Amniotic epithelial cell (primary cell): ENCODE measurements at places on chromosomes 7 and 10.

DNA sequence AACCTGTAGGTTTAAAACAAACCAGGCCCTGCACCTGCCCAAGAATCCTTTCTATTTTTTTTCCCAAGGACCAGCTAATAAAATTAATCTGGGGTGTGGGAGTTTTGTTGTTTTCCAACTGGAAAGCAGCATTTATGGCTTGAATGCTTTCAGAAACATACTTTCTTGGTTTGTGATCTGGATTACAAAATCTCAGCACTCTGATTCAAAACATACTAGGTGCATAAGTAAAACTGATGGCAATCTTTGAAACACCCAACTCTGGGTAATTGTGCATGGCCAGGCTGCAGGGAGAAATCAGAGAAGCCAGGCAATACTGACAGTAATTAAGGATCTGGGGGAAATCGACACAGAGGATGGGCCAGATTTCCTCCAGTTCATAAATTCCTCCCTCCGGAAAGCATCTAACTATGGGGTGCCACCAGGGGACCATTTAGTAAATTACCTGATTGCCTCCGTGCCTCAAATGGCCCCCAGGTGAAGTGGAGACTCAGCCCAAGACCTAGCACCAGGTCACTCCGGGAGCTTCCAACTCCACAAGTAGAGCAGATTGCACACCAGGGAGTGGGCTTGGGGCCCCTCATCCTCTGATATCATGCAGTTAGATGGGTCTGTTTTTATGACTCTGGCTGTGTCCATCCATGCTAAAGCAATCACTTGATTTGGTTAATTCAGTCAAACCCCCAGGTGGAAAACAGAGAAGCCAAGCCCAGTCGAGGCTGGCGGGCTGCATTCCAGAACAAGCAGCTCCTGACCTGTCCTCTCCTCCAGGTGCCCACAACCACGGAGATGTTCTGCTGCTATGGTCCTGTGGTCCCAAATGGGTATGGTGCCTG, 15.2 kb upstream of the C10orf53 start:
- DNase-seq, result no peak

DNA sequence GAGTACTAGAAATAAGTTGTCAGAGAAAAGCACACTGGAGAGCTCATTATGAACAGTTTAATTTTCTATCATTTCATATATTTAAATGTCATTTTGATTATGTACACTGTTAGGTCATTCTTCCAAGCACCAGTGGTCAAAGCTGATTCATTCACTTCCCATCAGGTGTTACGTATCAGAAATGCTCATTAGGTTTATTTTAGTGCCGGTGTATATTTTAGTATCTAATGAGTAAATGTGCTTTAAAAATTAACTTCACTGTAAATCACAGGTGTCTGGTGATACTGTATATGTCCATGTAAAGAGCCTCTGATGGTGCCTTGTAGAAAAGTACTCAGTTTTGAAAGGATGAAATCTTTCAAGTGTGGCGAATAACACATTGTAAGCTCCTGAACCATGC, 3.5 kb downstream of the DMTF1 start:
- DNase-seq, result no peak

GRCh38 chr10:130108934-130109604, 1.6 kb downstream of the C10orf143 start:
- DNase-seq, result no peak

- DNase-seq, result no peak
Observed at GRCh38 chr10:126843299-126843934, 61.8 kb upstream of the DOCK1 start.

GRCh38 chr10:14837003-14837756, 657 bp downstream of the CDNF start:
- DNase-seq, result no peak

GRCh38 chr7:93758631-93759030, 131.9 kb downstream of the TFPI2 start:
- no peak for DNase-seq

- no peak for DNase-seq
Observed at GRCh38 chr10:104577163-104577562, 63.9 kb upstream of the SORCS3 start.

GRCh38 chr10:121338206-121338980, 259.9 kb downstream of the FGFR2 start:
- no peak for DNase-seq

DNA sequence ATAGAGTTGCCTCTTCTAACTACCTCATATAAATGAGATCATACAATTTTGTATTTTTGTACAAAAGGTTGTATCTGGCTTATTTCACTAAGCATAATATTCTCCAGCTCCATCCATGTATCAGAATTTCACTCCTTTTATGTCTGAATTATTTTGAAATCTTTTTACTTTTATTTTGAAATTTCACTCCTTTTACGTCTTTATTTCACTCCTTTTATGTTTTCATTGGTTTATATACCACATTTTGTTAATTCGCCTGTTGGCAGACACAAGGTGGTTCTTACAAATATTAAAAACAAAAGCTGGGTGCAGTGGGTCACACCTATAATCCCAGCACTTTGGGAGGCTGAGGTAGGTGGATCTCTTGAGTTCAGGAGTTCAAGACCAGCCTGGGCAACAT, 5.8 kb downstream of the EZH2 start:
- DNase-seq, result no peak

DNA sequence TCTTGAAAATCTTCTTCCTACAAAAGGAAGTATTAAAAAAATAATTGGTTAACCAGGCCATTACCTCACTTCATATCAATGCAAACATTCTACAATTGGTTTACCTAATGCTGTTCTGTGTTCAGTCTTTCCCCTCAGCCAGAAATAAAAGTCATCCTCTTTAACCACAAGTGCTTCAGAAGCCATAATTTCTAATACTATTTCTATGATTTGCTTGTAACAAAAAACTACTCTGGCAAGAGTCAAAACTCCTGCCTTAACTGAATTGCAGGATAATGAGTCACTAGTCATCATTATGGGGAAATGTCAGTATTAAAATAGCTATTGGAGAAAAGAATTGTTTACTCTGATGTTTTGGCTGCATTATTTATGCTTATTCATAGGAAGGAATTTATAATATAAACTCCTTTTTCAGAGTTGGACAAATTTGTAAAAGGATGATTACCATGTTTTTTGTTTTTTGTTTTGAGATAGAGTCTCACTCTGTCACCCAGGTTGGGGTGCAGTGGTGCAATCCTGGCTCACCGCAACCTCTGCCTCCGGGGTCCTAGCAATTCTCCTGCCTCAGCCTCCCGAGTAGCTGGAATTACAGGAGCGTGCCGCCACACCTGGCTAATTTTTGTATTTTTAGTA, 55.5 kb upstream of the ODAD2 start:
- DNase-seq, result peak; percentile 96

DNA sequence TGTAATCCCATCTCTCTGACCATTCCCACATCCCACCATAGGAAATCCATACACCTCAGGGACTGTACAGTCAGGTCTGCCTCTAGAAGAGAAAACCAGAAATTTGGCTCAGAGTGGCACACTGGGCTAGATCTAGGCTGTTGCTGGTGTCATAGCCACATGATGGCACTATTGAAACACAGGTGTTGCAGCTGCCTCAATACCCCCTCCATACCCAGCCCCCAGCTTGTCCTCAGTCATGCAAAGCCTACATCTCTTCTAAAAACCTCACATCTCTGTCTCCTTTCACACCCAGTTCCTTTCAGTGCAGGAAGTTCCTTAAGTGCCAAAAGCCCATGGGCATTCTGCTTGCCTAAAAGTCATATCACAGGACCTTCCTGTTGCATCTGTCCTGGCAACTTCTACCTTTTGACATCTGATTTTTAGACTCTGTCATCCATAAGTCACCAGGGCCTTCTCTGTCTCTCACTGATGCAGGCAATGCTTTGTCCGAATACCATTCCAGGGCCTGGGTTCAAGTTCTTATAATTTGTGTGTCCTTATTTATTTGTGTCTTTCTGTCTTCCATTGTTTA, 27.0 kb upstream of the HIBADH start:
- peak; percentile 33 for DNase-seq

- no peak for DNase-seq
Observed at GRCh38 chr7:37550426-37550825, 101.8 kb upstream of the ELMO1 start.

GRCh38 chr10:126500185-126500584, 111.9 kb upstream of the ADAM12 start:
- DNase-seq, result no peak

- DNase-seq, result peak; percentile 21
Observed at GRCh38 chr7:25665374-25665773, 437.1 kb upstream of the NPVF start.

DNA sequence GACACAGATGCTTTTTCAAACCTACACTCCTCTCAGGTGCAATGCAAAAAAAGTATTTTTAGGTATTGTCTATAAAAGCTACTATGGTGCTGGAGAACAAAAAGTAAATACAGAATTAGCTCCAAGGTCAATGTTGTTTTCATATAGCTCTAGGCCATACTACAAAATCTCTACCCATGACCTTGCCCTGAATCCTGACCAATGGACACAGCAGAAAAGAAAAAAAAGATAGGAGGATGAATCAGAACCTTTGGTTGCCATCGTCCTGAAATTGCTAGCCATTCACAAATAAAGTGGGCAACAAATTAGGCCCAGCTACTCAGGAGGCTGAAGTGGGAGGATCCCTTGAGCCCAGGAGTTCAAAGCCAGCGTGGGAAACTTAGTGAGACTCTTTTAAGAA, 35.2 kb upstream of the RELN start:
- DNase-seq, result no peak

DNA sequence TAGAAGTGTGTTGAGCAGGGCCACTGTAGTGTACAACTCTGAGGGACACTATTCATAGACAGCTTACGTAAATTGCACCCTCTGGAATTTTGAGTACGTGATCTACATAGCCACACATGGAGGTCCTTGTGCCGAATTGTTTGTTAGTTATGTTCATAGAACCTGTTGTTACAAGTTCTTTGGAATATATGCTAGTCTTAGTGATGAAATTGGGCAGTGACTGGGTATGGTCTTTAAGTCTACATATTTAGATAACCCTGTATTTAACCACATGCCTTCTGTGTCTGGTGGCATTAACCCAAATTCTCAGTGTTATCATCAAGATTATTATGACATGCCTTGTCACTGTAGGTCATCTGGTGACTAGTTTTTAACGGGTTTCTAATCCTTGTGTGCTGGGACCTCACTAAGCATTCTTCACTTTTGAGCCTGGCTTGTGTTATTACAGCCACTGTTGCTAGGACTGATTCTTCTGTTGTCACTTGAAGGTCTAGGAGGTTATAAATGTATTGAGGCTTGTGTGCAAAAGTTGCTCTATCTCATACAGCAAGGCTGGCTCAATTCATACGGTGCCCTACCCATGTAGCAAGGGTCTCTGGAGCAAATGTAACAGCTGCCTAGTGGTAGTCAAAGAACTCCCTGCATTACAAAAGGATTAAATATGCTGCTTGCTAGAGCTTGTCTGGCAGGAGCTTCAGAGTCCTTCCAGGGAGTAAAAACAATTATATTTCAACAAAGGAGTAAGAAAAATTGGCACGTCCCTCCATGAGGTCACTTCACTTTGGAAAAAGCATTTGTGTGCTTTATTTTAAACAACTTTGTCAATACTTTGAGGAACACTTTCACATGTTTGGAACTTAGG, 65.4 kb downstream of the CDK14 start:
- DNase-seq, result peak; percentile 22

GRCh38 chr10:122091722-122092121, 102.8 kb downstream of the TACC2 start:
- no peak for DNase-seq

DNA sequence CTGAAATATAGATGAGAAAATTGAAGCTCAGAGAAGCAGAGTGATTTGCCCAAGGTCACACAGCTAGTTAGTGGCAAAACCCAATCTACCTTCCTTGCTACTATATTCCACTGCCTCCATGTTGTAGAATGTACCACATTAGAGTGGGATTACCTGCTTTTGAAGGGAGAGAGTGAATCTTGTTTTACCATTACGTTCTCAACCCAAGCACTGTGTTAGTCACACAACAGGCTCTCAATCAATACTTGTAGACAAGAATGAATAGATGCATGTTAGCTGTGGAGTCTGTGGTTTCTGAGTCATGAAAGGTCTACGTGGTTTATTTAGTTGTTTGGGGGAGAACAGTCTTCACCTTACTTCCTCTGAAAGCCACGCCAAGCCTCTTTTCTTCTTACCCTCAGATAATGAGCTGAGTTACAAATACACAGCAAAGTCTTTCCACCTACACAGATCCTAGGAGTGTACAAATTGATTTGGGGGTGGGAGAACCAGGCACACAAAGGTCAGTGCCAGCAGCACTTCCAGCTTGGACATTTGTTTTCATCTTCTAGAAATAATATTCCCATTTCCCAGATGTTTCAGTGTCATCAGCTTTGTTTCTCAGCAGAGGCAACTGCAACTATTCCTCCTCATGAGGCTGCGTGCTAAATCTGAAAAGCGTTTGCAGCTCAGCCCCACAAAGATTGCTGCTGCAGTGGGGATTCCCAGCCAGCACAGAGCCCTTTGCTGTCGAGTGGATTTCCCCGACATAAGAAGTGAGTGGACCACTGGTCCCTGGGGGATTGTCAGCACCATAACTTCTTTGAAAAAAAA, 71.5 kb upstream of the ADO start:
- DNase-seq, result peak; percentile 81
